ENCODE measurements at places on chromosomes 2 and 18. TPM values are rescaled to one million over a fixed set of nuclear protein-coding genes. Genes with fewer than 3 reads are reported as not detected.

GRCh38 chr2:199439542-199439941 is 18.2 kb downstream of the SATB2 start:
- no peak for DNase-seq

The ABHD1 gene
- total RNA-seq: 0.17 TPM

DNA sequence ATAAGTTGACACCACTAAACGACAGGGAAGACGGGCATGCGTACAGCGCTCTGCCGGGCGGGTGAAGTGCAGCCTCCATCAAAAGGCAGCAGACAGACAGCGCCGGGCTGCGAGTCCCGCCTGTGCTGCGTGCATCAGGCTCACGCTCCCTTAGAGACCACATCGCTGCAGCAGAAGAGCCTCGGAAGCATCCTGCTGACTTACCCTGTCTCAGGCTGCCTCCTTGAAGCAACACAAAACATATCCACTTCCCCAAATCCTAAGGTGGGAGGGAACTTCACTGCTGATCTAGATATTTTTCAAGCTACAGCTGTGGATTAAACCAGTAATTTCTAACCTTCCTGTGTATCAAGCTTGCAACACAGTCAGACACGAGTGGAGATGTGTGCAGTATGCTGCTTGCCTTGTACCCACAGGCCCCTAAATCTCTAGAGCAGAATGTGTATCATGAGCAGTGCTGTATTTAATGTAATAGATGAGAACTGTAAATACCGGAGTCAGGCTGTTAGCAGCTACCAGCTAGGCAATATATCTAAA is 6.4 kb downstream of the MYT1L start:
- no peak for DNase-seq

- no peak for DNase-seq
Measured at GRCh38 chr2:175576875-175577274, 395.4 kb upstream of the ATP5MC3 start.

The NPPC gene
- not detected for total RNA-seq

DNA sequence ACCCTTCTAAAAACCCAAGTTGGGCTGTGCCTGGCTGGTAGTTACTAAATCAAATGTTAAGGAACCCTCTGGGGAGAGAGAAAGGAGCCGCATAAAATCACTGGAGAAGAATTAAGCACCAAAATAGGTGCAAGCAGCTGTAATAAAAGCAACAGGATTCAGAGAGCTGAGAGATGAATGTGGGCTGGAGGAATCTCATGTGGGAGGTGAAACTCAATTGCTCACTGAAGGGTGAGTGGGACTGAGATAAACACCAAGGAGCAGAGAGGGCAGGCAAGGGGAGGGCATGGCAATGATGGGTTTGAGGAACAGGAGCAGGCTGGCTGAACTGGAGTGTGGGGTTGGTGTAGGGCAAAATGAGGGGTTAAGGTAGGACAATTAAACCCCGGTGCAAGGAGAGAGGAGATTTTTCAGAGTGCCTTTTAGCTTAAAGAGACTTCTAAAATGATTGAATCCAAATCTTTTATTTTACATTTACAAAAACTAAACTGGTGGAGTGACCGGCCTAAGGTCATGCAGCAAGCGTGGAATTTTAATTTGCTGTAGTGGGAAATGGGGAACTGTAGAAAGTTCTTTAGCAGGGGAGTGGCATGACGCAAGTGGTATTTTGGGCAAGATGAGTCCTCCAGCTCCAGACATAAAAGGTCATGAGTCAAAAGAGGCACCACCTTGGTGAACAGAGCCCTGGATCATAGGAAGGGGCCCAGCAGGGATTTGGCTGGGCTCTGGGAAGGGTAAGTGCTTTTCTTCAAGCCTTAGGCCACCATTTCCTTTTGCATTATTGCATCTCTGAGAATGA is 10.5 kb downstream of the PLB1 start:
- no peak for DNase-seq

The SFT2D3 gene
- 6.0 TPM for total RNA-seq

DNA sequence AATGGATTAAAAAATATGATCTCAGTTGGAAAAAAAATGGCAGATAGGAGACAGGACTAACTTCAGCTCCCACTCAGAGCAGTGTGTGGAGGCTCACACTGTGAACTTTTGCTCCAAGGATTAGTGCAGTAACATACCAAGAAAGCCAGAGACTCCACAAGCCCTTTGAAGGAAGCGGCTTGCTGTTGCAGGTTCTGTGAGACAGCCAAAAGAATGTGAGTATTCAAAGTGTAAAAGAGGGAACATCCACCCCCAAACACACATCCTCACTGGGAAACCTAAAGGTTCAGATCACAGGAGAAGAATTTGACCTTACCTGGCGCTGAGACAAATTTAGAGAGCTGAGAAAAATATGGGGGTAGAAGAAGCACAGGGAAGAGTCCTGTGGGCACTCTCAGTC is 77.5 kb downstream of the FAM171B start:
- DNase-seq: no peak

Data from LHCN-M2 (cell line).